LHCN-M2 (cell line): ENCODE measurements at places on chromosomes 12 and 14.
A peak's percentile ranks its signal among the peaks of the same experiment; 100 is the strongest.

DNA sequence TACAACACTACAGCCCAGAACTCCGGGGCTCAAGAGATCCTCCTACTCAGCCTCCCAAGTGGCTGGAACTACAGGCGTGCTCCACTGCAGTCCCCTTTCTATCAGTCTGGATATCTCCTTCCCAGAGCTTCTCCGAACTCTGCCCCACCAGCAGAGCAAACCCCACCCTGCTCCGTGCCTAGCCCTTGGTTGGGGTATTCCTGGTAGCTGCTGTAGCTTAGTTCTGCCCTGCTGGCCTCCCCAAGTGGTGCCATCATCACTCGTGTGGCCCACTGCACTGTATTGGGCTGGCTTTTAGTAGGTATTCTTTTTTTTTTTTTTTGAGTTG lies 9.5 kb downstream of the HSP90AA1 start:
- DNase-seq: no peak

DNA sequence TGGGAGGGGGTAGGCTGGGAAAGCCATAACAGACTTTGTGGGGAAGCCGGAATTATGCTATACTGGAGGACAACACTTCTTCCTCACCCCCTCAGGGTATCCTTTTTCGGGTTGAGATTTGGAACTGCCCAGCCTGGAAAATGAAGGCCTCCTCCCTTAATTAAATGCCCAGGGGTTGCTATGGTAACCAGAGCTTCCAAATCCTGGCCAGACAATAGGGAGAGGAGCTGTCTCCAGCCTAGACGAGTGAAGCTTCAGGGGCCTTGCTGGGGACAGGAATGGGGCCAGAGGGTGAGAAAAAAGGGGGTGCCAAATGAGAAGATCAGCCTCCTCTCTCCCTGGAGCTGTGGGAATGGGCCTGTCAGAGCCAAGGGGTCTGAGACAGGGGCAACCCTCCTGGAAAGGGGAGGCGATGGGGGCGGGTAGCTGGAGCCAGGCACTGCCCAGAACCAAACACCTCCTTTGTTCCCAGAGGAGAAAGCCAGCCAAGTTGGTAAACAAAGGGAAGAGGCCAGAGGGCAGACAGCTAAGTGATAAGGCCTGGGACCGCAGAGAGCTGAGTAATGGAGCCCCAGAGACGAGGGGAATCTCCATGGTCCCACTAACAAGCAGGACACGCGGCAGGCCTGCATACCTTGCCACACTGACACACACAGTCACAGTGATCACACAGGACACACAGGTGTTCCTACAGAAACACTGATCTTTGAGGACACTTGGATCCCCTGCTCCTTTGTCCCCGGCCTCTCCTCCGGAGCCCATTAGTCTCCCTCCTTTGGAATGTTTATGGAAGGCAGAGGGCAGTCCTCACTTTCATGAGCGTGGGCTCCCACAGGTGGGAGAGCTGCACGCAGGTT lies 17.9 kb upstream of the RND1 start:
- DNase-seq: no peak

- no peak for DNase-seq
Observed at GRCh38 chr12:20555015-20555414, 140.1 kb upstream of the SLCO1C1 start.

DNA sequence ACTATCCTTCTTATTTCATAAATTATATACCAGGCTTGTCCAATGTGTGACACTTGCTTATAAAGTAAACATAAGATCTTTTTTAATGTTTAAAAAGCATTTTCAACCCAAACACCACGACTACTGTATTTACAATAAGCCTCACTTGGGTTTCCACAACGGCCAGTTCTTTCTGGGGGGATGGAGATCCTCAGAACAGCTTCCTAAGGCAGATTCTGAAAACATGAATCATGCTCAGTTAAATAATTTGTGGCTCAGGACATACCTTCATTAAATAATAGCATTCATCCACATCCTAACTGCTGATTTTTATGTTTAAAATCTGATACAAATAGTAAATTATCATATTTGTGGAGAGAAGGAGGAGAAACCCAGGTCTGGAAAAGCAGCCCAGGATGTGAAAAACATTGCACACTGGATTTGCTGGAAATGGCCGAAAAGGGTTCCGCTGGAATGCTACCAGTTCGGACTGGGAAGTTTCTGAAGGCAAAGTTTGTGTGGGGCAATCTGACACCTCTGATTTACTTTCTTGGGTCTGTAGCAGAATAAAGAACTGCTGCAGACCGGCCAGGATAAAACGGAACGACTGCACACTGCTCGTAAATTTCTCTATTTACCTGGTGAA lies 597 bp downstream of the GLT8D2 start:
- DNase-seq: peak; percentile 54

DNA sequence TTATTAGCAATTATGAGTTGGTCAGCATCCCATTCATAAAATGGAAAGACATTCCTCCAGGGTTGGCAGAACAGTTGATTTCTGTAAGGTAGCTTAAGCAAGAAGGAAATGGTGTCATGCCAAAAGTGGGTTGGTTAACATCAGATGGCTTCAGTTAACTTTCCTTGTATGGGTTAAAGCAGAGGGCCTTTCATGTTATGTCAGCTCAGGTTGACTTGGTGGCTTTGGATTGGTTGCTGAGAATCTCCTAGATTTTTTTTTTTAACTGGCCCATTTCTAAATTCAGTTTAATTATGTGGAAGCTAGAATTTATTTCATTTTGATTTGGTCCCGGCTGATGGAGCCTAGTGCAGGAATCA lies 87.8 kb downstream of the BBS10 start:
- DNase-seq: no peak

- DNase-seq: peak; percentile 84
Observed at GRCh38 chr12:1583421-1584078, 10.8 kb downstream of the FBXL14 start.

- peak; percentile 57 for DNase-seq
Observed at GRCh38 chr12:46373301-46374296, 1.0 kb upstream of the SLC38A2 start.

- peak; percentile 46 for DNase-seq
Observed at GRCh38 chr14:85934123-85934885, 404.4 kb downstream of the FLRT2 start.
